ENCODE measurements at places on chromosomes 6 and 20. TPM values are rescaled to one million over a fixed set of nuclear protein-coding genes. Genes with fewer than 3 reads are reported as not detected.

TRIM40 gene
- polyA plus RNA-seq, result not detected

DNA sequence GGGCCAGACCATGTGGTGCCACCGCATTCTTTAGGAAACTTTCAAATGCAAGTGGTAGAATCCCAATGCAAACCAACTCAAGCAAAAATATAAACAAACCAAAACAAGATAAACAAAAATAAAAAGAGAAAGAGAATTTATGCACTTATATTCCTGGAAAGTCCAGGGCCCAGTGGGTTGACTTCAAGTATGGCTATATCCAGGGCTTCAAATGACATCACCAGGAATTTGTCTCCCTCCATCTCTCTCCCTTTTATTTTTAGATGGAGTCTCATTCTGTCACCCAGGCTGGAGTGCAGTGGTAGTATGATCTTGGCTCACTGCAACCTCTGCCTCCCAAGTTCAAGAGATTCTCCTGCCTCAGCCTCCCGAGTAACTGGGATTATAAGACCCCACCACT, 56.1 kb upstream of the PNRC1 start:
- no peak for DNase-seq

- no peak for DNase-seq
Measured at GRCh38 chr20:371755-372542, 8.6 kb upstream of the TRIB3 start.

KIFC1 gene
- 54.6 TPM for polyA plus RNA-seq

- no peak for DNase-seq
Measured at GRCh38 chr6:44624226-44624625, 236.7 kb downstream of the CDC5L start.

CYP39A1 gene
- 8.1 TPM for polyA plus RNA-seq

DNA sequence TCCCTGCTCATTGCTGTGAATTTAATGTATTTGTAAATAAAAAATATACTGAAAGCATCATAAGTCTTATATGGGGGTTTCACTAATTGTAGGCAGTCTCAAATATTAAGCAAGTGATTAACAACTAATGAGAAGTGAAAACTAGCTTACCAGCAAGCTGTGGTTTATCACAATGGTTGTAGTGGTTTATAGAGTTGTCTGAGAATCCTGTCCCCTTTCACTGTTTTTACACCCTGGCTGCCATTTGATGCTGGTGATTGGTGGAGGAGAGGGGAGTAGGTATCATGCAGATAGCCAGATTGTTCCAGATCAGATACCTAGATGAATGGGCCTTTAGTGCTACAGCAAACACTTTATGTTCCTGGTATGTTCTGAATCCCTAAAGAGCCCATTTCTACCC, 6.0 kb downstream of the MKKS start:
- DNase-seq, result no peak

GRCh38 chr6:111750753-111751673, 122.2 kb downstream of the FYN start:
- no peak for DNase-seq

DNA sequence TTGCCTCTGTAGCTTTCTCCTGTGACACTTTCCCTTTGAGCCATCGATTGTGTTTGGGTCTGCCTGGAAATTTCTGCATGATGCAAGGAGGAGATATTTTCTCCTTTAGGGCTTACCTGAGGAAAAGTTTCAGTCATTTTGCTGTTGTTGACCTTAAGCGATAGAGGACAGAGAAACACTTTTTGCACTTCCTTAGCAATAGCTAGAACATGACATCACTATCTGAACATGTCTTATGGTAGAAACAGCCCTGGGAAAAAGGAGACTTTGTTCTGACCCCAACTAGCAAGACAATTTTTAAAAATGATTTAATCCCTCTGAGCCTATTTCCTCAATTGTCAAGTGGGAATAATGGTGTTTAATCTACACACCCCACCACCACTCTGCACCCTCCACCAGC, 9.7 kb upstream of the FILIP1 start:
- DNase-seq, result no peak

DNA sequence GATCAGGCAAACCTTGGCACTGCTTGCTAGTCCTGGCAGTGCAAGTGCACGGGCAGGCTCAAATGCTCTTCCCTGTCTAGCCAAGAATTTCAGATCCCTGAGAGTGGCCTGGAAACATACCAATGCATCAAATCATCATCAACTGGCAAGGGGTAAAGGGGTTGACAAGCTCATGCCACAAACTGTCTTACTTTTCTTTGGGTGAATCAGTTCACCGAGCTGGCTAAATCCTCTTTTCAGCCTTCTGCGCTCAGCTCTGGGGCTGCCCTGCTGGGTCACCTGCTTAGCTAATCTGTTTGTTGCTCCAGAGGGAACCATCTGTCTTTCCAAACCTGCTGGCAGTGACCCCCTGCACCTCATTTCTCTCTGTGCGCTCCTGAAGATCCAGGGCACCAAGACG, 59.5 kb downstream of the LYRM4 start:
- no peak for DNase-seq

GRCh38 chr6:28635547-28636158, 110.0 kb downstream of the GPX5 start:
- DNase-seq, result no peak

DNA sequence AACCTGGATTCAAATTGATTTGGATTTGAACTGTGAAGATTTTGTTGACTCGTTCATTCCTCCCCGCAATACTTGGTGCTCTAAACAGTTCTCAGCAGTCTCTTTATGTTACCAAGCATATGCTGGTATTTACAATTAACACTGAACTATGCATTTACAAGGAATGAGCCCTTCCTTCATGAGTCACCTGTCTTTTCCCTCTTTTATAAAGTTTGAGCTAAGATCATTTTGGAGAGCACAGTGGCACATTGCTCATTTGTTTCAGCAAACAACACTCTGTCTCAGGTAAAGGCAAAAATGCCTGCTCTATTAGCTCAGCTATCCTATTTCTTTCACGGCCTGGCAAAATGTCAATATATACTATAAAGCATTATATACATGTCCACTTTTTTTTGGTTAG, 285.4 kb downstream of the PHACTR1 start:
- no peak for DNase-seq

DNA sequence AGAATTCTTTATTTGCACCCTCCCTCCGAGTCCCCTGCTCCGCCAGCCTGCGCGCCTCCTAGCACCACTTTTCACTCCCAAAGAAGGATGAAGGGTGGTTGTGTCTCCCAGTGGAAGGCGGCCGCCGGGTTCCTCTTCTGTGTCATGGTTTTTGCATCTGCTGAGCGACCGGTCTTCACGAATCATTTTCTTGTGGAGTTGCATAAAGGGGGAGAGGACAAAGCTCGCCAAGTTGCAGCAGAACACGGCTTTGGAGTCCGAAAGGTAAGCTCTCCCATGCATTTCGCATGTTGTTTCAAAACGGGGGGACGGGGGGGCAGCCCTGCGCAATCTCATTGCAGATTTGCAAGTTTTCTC, 357 bp downstream of the PCSK2 start:
- no peak for DNase-seq

GRCh38 chr6:120681204-120681603, 653.1 kb downstream of the TBC1D32 start:
- no peak for DNase-seq

DNA sequence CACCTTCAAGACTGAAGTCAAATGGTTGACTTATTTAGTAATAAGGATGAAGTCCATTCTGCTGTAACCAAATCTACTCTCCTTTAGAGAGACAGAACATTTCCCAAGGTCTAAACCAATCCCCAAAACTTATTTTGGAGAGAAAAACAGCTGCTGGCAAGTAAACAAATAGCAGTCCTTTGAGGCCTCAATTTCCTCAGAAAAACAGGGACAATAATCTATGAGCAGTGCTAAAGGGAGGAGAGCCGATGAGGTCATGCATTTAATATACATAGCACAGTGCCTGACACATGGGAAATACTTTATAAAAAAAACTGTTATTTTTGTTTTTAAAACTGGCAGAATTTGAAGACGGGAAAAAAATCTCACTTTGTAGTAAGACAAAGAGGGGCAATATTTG, 526.0 kb downstream of the EPM2A start:
- DNase-seq, result no peak

- DNase-seq, result no peak
Measured at GRCh38 chr6:57215260-57215659, 6.8 kb downstream of the RAB23 start.

NT5DC1 gene
- 51.4 TPM for polyA plus RNA-seq

GRCh38 chr20:64149809-64150560, 14.3 kb upstream of the MYT1 start:
- DNase-seq, result no peak

SNX14 gene
- polyA plus RNA-seq, result 105 TPM

DNA sequence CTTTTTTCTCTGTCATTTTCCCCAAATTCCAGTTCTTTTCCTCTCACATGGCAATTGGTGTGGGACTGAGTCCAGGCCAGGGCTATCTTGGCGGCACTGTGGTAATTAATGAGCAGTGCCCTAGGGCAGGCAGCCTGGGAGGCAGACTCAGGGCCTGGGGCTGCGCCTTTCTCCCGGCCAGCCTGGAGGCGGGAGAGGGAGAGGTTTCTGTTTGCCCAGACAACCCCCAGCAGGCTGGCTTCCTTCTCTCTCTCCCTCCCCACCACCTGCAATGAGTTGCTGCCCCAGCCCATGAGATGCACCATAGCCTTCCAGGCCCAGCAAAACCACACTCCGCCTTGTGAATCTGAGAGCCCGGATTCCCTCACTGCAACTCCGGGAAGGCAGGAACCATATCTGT, 15.1 kb upstream of the CCDC167 start:
- DNase-seq, result no peak

GRCh38 chr6:19569563-19569962, 267.6 kb upstream of the ID4 start:
- no peak for DNase-seq

GRCh38 chr6:134422426-134423231, 104.7 kb upstream of the SGK1 start:
- no peak for DNase-seq

DNA sequence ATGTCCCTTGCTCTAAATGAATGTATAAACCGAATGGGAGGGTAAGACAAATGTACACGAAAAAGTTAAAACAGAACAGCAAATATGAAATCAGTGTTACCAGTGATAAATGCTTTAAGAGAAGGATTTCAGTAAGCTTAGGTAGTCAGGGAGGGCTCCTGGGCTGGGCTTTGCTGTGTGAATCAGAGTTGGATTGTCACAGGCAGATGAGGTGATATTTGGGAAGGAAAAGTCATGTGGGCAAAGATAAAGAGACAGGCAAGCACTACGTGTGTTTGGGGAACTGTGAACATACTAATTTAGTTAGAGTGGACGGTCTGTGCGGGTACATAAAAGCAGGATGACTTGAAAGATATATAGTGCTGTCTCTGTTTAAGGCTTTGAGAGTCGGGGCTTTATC, 114.8 kb downstream of the CRYBG1 start:
- no peak for DNase-seq

GRCh38 chr20:64112691-64113443, 5.5 kb upstream of the NPBWR2 start:
- no peak for DNase-seq

GRCh38 chr20:7859356-7859802, 80.9 kb downstream of the HAO1 start:
- peak; percentile 59 for DNase-seq

EDN1 gene
- polyA plus RNA-seq, result 4.9 TPM

MYLK4 gene
- 1.5 TPM for polyA plus RNA-seq

- DNase-seq, result no peak
Measured at GRCh38 chr6:13613029-13613594, 2.0 kb upstream of the NOL7 start.

SLC16A10 gene
- 24.5 TPM for polyA plus RNA-seq

SYNDIG1 gene
- 9.9 TPM for polyA plus RNA-seq

GRCh38 chr6:91506509-91506908, 919.6 kb upstream of the MAP3K7 start:
- no peak for DNase-seq

GRCh38 chr6:15255909-15256395, 10.1 kb downstream of the JARID2 start:
- DNase-seq, result no peak

DNA sequence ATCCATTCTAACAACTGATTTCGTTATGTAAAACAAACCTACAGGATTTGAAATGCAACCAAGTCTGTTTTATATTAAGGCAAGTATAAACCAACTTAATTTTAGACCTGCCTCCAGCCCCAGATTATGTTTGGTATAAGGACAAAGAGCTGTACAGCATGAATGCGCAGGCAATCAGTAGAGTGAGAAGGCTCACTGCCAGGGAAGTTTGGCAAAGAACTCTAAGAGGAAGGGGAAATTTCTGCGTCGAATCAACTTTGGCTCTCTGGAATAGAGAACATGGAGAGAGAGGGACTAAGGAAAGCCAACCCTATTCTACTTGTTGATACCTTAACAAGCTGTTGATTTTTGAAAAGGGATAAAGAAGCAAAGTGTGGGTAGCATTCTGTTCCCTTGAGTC, 96.9 kb upstream of the FOXO3 start:
- no peak for DNase-seq

GRCh38 chr20:37990571-37991151, 42.6 kb downstream of the TTI1 start:
- DNase-seq, result no peak

ZSCAN26 gene
- 35.2 TPM for polyA plus RNA-seq

ECI2 gene
- 104 TPM for polyA plus RNA-seq

VARS1 gene
- 60.0 TPM for polyA plus RNA-seq

OPN5 gene
- 0.51 TPM for polyA plus RNA-seq

- no peak for DNase-seq
Measured at GRCh38 chr6:169324656-169325459, 71.2 kb upstream of the THBS2 start.

DNA sequence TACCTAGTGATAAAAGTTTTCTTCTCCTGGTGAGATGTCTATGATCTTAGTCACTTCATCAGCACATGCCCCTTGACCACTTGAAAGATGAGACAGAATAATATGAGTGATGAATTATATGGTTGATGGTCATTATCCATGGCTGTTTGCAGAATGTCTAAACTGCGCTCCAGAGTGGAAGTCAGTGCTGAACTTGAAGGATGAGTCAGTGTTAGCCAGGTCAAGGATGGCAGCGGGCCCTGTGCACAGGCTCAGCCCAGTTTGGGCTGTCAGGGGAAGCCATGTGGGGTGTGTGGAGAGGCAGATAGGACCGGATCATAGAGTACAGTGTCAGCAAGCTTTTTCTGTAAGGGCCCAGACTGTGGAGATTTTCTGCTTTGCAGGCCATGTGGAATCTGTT, 67.2 kb upstream of the KIF25 start:
- no peak for DNase-seq

- DNase-seq, result no peak
Measured at GRCh38 chr6:97176468-97176867, 106.5 kb downstream of the MMS22L start.

GRCh38 chr6:52612336-52613054, 35.6 kb upstream of the TRAM2 start:
- no peak for DNase-seq

GRCh38 chr20:41087325-41087685, 50.0 kb upstream of the PLCG1 start:
- no peak for DNase-seq

- no peak for DNase-seq
Measured at GRCh38 chr20:13344671-13345070, 123.6 kb downstream of the ISM1 start.

DNA sequence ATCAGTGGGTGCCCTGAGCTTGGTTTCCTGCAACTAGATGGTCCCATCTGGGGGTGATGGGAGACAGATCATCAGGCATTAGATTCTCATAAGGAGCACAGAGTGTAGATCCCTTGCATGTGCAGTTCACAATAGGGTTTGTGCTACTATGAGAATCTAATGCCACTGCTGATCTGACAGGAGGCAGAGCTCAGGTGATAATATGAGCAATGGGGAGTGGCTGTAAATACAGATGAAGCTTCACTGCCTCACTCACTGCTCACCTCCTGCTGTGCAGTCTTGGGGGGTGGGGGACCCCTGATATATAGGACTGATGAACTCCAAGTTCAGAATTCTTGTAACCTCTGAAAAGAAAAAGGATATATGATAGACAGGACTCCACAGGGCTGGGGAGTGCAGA, 108.0 kb downstream of the RIN2 start:
- no peak for DNase-seq

BHLHE23 gene
- not detected for polyA plus RNA-seq

Measured in renal pelvis (tissue), 12 donors.